ENCODE measurements at places on chromosomes 1 and 21. TPM values are rescaled to one million over a fixed set of nuclear protein-coding genes. Genes with fewer than 3 reads are reported as not detected.

- no peak for DNase-seq
These were observed 2.7 kb downstream of the IFFO2 start for GRCh38 chr1:18953731-18954231.

GRCh38 chr1:156229809-156230472 lies 12.0 kb upstream of the BGLAP start:
- no peak for DNase-seq

DNA sequence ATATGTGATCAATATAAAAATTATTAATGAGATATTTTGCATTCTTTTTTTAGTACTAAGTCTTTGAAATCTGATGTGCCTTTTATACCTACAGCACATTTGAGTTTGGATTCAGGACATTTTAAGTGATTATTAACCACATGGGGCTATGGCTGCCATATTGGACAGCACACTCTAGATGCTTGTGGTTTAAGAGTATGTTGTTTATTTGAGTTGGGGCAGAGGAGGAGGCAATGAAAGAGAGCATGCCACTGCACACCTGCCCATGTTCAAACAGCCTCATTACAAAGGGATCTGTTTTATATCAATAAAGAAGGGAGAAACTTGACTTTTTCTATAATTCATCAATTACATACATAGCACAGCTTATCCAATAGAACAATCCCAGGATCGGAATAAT lies 99.4 kb upstream of the EDEM3 start:
- no peak for DNase-seq

DNA sequence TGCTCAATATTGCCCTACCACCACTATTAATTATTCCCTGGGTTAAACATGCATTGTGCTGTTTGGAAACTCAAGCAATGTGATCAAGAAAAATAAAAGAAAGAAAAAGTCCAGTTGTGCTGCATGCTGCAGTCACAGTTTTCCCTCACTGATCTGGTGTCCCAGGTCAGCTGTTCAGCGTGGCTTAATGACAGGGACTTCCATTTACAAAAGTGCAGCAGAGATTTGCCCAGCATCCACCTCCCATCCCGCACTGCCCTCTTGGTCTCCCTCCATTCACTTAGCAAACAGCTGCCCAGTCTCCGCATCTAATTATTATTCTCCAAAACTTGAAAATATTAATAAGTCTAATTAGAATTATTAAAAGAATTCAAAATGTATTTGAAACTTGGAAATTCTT lies 2.0 kb upstream of the OR2T4 start:
- no peak for DNase-seq

- DNase-seq, result no peak
These were observed 35.4 kb downstream of the GPR161 start for GRCh38 chr1:168101336-168101735.

DNA sequence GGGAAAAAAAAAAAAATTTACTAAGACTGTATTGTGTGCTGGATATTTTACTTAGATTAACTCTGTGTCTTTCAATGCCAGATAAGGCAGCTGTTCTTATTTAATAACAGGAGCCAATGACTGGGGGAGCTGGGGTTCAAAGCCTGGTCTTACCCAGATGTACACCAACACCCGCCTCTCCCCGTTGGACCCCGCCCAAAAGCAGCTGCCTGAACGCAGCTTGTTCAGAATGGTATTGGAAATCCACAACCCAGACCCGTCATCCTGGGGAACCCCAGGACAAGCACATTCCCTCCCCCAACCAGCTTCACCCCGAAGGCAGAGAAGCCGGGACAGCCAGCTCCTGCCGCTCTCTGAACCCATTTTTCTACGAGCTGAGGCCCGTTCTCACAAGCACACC lies 113.6 kb upstream of the TMPRSS2 start:
- DNase-seq, result no peak

DNA sequence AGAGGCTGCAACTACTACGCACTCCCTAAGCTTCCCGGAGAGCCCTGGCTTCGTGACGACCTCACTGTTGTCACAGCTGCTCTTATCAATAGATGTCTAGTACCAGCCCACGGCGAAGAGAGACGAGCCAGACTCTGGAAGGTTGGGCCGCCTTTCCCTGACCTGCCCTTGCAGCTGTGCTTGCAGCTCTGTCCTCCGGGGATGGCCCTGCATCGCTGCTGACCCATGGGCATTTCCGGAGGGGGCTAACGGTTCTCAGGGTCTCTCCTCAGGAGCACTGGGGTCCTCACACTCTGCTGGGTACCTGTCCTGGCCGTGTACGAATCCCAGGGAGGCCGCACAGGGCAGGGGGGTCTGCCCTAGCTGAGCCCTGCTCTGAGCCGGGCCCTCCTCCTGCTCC lies 93.8 kb upstream of the COL6A1 start:
- DNase-seq, result no peak

DNA sequence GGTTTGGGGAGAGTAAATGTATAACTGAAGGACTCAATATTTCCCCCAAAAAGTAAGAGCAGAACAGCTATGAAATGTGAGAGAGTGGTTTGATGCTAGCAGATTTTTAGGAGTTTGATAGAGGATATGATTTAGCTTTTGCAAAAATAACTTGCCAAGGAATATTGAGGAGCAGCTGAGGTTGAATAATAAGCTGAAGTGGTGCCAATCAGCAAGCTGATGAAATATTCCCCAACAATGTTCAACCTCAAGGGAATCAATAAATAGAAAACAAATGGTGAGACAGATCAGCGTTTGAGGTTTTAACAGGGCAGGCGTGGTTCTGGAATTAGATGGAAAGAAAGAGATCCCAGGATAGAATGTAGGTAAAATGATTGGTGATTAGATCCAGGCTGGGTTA lies 413.4 kb upstream of the ADAMTS5 start:
- no peak for DNase-seq

DNA sequence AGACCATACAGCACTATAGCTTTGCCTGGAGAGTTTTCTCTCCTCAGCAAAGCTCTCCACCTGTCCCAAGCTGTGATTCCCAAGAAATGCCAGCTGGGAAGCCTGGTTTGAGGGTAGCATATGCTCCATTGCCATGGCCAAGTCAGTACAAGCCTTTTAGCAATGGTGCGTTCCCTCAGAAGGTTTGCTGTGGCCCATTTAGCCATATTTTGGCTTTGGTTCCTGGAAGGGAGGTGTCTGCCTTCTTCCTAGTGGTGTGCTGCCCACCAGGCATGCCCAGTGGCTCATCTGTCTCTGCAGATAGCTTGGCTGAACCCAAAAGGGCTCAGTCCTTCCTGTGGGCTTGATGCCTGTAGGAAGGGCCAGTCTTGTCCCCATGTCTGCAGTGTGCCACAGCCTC lies 32.4 kb downstream of the GALNT2 start:
- no peak for DNase-seq

The GJB5 gene
- total RNA-seq, result not detected

The FAM177B gene
- total RNA-seq, result not detected

The LDLRAD2 gene
- not detected for total RNA-seq

The GBP1 gene
- total RNA-seq, result 48.2 TPM

Measured in activated naive CD4-positive, alpha-beta T cell treated with anti-CD3 and anti-CD28 coated beads for 36 hours (primary cell).